Right lung (tissue), 10 donors: ENCODE measurements at places on chromosomes 7 and 10. TPM values are rescaled to one million over a fixed set of nuclear protein-coding genes. Genes with fewer than 3 reads are reported as not detected.

Gene ZNF786
- polyA plus RNA-seq, result 6.0 TPM

Gene IFIT2
- polyA plus RNA-seq, result 14.1 TPM

Gene UCMA
- polyA plus RNA-seq, result not detected

Gene GPR26
- polyA plus RNA-seq, result not detected

Gene CRYGN
- polyA plus RNA-seq, result 0.58 TPM

Gene CALCR
- polyA plus RNA-seq, result 0.24 TPM

Gene VAX1
- not detected for polyA plus RNA-seq

Gene GTPBP10
- 23.8 TPM for polyA plus RNA-seq

Gene TMED4
- polyA plus RNA-seq, result 93.4 TPM

Gene GPR37
- polyA plus RNA-seq, result 4.2 TPM

Gene SLC26A5
- 1.4 TPM for polyA plus RNA-seq

Gene SPDYE2
- 9.7 TPM for polyA plus RNA-seq

Gene ANKRD1
- polyA plus RNA-seq, result not detected

Gene IDI2
- polyA plus RNA-seq, result not detected

Gene AKR1C2
- 3.3 TPM for polyA plus RNA-seq

Gene GSDME
- polyA plus RNA-seq, result 12.1 TPM

Gene MMRN2
- 32.5 TPM for polyA plus RNA-seq

Gene VKORC1L1
- 35.8 TPM for polyA plus RNA-seq

Gene CLEC2L
- 0.78 TPM for polyA plus RNA-seq

Gene MEPCE
- polyA plus RNA-seq, result 48.1 TPM

Gene FEZF1
- not detected for polyA plus RNA-seq

Gene AMPH
- polyA plus RNA-seq, result 12.9 TPM

Gene HOGA1
- polyA plus RNA-seq, result 0.76 TPM

Gene PKD2L1
- 0.13 TPM for polyA plus RNA-seq

Gene NXPH1
- polyA plus RNA-seq, result not detected

Gene CARD11
- 2.7 TPM for polyA plus RNA-seq

Gene ZNF804B
- 0.09 TPM for polyA plus RNA-seq

Gene HOXA7
- 4.8 TPM for polyA plus RNA-seq

Gene TBX20
- not detected for polyA plus RNA-seq

Gene DYNC1I1
- 8.1 TPM for polyA plus RNA-seq

Gene CPN1
- polyA plus RNA-seq, result 0.16 TPM

Gene APBB1IP
- 2.5 TPM for polyA plus RNA-seq

Gene ADARB2
- polyA plus RNA-seq, result 0.74 TPM

Gene SAMD9L
- 10.4 TPM for polyA plus RNA-seq

Gene JCAD
- polyA plus RNA-seq, result 78.1 TPM

Gene CEP41
- 31.4 TPM for polyA plus RNA-seq

Gene CALHM3
- not detected for polyA plus RNA-seq

Gene AFAP1L2
- polyA plus RNA-seq, result 38.1 TPM

Gene ZNF775
- polyA plus RNA-seq, result 4.6 TPM

Gene CHST15
- polyA plus RNA-seq, result 16.6 TPM

Gene ZNF727
- polyA plus RNA-seq, result 0.72 TPM

Gene RASA4B
- polyA plus RNA-seq, result 2.8 TPM

Gene CDC14C
- not detected for polyA plus RNA-seq
